ENCODE measurements at places on chromosomes 16 and 17.

DNA sequence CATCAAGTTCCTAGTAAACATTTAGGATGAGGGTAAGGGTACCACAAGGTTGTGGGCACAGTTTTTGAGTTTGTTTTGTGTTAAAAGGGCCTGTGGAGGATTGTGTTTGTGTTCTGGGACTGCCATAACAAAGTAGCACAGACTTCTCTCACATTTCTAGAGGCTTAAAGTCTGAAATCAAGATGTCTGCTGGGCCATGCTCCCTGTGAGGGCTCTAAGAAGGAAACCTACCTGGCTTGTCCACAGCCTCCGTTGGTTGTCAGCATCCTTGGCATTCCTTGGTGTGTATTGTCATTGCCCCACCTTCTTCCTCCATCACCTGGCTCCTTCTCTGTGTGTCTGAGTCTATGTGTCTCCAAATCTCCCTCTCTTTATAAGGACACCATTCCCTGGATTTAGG is 808.1 kb upstream of the RBFOX1 start:
- no peak for DNase-seq

DNA sequence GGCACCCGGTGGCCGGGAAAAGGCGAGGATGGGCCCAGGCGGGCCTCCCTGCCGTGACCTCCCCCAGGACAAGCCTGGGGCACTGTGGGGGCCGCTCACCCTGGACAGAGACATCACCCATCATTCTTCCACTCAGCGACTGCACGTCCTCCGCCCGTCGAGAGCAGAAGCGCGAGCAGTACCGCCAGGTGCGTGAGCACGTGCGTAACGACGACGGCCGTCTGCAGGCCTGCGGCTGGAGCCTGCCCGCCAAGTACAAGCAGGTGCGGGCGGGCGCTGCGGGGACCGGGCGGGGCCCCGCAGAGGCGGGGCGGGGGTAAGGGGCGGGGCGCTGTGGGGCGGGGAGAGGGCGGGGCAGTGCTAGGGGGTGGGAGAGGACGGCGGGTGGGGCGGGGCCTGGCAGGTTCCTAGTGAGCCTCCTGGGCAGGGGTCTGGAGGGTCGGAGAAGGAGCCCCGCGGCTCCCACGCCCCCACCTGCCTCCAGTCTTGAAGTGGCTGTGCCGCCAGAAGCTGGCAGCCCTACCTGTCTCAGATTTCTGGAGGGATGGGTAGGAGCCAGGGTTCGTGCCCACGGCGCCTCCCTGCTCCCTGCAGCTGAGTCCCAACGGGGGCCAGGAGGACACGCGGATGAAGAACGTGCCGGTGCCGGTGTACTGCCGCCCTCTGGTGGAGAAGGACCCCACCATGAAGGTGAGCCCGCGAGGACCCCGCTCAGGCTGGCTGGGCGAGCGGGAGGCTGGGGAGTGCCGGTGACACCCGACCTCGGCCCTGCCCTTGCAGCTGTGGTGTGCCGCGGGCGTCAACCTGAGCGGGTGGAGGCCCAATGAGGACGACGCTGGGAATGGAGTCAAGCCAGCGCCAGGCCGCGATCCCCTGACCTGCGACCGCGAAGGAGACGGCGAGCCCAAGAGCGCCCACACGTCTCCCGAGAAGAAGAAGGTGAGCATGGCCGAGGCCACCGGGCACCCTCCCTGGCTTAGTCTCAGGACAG is 7.5 kb downstream of the NME3 start:
- no peak for DNase-seq

GRCh38 chr17:33977729-33978514 is 277.2 kb upstream of the CCL2 start:
- no peak for DNase-seq

GRCh38 chr17:65097110-65097509 is 40.1 kb upstream of the RGS9 start:
- DNase-seq: no peak

DNA sequence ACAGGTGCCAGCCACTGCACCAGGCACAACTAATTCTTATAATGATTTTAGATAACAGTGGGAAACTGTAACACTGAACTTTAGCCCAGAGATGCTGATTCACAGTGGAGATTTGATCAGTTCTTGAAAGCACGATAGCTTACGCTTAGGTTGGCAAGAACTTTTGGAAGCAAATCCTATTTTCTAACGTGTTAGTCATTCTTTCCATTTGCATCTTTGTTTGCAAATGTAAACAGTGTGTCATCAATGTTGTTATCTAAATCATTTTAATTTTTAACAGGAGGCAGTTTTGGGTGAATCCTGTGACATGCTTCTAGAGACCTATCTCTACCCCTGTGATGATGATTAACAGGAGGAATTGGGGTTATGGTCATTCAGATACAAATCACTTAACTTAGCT is 35.7 kb upstream of the GNA13 start:
- DNase-seq: no peak

- DNase-seq: peak; percentile 26
Measured at GRCh38 chr16:89093602-89094251, at the start of gene ACSF3. TSS of gene ACSF3 (plus strand) at chr16:89093852. CDS start at chr16:89100682, 6,830 bp downstream.

DNA sequence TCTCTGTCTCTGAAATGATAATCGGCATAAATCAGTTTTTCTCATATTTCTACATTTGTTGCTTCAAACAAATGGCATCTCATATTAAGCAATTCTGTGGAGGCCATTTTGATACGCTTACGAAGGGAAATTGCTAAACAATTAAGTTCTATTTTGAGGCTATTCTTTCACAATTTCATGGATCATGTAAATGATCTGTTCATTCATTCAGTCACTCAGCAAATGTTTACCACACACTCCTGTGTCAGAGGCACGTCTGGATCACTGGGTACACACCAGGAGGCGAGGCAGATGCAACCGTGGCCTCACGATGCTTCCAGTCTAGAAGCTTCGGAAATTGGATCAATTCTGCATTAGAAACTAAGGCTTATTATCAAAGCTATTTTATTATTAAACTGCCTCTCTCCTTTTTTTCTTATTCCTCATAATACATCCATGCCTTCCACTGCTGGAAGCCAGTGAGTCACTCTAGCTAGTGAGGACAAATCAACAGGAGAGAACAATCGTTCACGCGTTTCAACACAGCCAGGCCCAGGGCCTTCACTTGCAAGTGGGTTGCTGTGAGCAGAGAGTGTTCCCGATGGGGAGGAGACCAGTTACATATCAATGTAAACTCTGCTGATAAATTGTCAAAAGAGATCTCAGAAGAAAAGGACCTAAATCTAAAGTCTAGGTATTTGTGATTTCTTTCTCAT is 11.3 kb upstream of the SLC39A11 start:
- no peak for DNase-seq
